ENCODE measurements at places on chromosomes 6 and 20.

GRCh38 chr20:266596-267562 lies 9.4 kb downstream of the DEFB132 start:
- peak; percentile 89 for DNase-seq
- H3K27ac ChIP-seq: no peak overlapping the region
- no peaks in the 10 kb centered on the region for H3K36me3 ChIP-seq
- peaks cover 9% of the 10 kb centered on the region for H3K4me1 ChIP-seq

DNA sequence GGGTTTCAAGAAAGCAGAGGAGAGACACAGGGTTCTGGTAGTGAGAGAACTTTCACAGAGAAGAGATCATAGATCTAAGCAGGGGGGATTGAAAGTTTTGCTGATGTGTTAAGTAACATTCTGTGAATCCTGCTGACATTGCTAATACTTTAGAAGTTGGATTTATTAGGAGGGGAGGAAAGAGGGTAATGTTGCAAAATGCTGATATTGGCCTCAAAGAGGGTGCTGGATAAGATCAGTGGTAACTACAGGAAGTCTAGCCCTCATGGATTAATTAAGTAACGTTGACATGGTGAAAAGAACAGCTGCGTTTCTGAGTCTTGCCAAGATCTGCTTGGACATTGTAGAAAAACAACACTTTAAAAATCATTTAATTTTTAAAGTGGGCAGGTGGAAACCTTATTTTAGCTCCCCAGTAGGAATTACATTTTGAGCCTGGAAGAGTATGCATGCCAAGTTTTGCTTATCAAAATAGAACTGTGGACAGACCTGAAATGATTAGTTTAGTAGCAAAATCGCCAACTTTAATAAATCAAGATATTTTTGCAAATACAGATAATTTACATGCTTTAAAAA lies 606.0 kb upstream of the HTR1E start:
- DNase-seq: no peak
- H3K27ac ChIP-seq: no peak overlapping the region
- H3K36me3 ChIP-seq: no peaks in the 10 kb centered on the region
- no peaks in the 10 kb centered on the region for H3K27me3 ChIP-seq
- no peaks in the 10 kb centered on the region for H3K4me1 ChIP-seq
- H3K4me3 ChIP-seq: no peak overlapping the region

DNA sequence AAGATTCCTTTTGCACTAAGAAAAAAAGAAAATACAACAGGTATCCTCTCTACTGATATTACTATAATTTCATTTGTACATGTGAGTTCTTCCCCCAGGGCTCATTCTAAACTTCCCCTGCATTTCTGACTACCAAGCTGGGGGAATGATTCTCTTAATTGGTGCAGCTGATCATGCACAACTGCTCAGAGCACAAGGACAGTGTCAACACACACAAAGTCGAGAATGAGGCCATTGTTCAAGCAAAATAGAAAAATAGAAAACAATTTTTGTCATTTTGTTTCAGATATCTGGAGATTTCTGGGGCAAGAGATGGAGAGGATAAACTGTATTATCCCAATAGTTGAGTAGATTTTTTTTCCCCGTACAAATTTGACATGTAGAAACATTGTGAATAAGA lies 236.3 kb downstream of the HAO1 start:
- no peak overlapping the region for H3K4me3 ChIP-seq
- no peaks in the 10 kb centered on the region for H3K4me1 ChIP-seq
- no peaks in the 10 kb centered on the region for H3K36me3 ChIP-seq
- H3K27me3 ChIP-seq: no peaks in the 10 kb centered on the region

- H3K27me3 ChIP-seq: no peaks in the 10 kb centered on the region
- DNase-seq: peak; percentile 66
- peak overlapping the region; percentile 86 for H3K4me3 ChIP-seq
- H3K4me1 ChIP-seq: peaks cover 45% of the 10 kb centered on the region
Measured at GRCh38 chr6:36131511-36132245, 1.4 kb downstream of the MAPK13 start.

- no peak for DNase-seq
- H3K4me1 ChIP-seq: peaks cover 36% of the 10 kb centered on the region
- H3K27ac ChIP-seq: no peak overlapping the region
- no peak overlapping the region for H3K4me3 ChIP-seq
- H3K27me3 ChIP-seq: peaks cover 3% of the 10 kb centered on the region
Measured at GRCh38 chr6:33912195-33912594, 108.4 kb upstream of the MLN start.

DNA sequence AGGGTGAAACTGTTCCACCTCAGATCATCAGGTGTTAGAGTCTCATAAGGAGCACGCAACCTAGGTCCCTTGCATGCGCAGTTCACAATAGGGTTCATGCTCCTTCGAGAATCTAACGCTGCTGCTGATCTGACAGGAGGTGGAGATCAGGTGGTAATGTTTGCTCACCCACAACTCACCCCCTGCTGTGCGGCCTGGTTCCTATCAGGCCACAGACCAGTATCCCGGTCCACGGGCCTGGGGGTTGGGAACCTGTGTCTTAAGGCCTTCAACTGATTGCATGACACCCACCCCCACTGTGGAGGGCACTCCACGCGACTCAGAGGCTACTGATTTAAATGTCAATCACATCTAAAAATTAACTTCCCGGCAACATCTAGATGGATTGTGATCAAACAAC lies 411.2 kb upstream of the SULF2 start:
- H3K4me3 ChIP-seq: no peak overlapping the region
- H3K27ac ChIP-seq: no peak overlapping the region
- H3K4me1 ChIP-seq: no peaks in the 10 kb centered on the region

DNA sequence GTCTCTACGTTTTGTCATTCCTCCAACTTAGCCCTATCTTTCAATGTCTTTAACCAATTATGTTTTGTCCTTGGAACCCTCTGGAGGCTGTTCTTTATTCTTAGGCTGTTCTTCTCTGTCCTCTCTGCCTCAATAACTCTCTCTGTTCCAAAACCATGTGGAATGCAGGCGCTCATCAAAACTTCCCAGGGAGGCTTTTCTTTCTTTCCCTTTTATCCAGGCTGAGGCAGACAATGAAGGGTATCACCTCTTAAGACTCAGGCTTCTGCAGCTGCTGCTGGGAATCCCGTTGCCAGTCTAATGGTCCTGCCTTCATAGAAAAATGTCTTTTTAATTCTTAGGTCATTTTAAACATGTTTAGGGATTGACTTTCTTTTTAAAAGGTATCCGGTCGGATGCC lies 544.7 kb downstream of the CDH26 start:
- H3K36me3 ChIP-seq: no peaks in the 10 kb centered on the region
- no peaks in the 10 kb centered on the region for H3K27me3 ChIP-seq
- H3K4me3 ChIP-seq: no peak overlapping the region
- H3K4me1 ChIP-seq: no peaks in the 10 kb centered on the region
- H3K27ac ChIP-seq: no peak overlapping the region

- H3K4me3 ChIP-seq: no peak overlapping the region
- no peak overlapping the region for H3K27ac ChIP-seq
- DNase-seq: no peak
- H3K4me1 ChIP-seq: peaks cover 29% of the 10 kb centered on the region
- H3K27me3 ChIP-seq: no peaks in the 10 kb centered on the region
- H3K36me3 ChIP-seq: peaks cover 6% of the 10 kb centered on the region
Measured at GRCh38 chr6:155077331-155077730, 82.2 kb downstream of the TIAM2 start.

DNA sequence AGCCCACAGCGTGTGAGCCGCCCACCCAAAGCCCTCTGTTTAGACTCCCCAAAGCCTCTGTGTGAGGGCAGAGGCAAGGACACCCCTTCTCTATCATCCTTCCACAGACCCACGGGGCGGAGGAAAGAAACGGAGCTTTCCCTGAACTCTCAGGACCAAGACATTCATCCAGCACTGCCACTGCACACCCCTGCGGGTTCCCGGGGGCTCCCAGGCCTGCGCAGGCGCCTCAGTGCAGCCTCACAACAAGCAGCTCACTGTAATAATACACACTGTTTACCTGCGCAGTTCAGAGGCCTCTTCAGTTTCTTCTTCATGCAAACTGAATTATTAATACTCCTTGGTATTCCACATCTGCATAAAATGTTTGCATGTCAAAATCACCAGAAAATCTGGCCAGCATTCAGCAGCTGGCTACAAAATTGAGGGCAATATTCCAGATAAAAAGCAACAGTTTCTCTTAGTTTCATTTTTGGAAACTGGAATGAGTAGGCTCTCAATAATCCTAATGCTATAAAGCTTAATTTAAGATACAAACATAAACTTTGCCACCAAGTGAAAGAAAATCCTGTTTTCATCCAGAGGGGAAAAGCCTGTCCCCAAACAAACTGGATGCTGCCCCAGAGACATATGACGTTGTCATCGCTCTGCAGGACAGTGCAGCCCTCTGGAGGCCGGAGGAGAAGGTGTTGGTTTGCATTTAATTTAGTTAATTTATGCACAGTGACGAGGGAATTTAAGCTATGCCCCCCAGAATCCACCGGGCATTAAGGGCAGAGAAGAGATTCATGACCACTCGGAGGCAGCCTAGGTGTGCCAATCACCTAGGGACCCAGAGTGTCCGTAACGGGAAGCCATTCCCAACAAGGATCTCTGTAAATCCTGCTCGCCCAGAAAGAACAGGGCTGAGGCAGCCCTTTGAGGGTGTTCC lies 45.3 kb downstream of the NINL start:
- H3K27ac ChIP-seq: no peak overlapping the region
- H3K27me3 ChIP-seq: no peaks in the 10 kb centered on the region
- no peaks in the 10 kb centered on the region for H3K4me1 ChIP-seq
- no peak for DNase-seq

GRCh38 chr6:135722679-135723078 lies 128.8 kb upstream of the PDE7B start:
- H3K36me3 ChIP-seq: peaks cover 2% of the 10 kb centered on the region
- no peak overlapping the region for H3K27ac ChIP-seq
- DNase-seq: no peak
- peaks cover 10% of the 10 kb centered on the region for H3K27me3 ChIP-seq
- H3K4me3 ChIP-seq: no peak overlapping the region

DNA sequence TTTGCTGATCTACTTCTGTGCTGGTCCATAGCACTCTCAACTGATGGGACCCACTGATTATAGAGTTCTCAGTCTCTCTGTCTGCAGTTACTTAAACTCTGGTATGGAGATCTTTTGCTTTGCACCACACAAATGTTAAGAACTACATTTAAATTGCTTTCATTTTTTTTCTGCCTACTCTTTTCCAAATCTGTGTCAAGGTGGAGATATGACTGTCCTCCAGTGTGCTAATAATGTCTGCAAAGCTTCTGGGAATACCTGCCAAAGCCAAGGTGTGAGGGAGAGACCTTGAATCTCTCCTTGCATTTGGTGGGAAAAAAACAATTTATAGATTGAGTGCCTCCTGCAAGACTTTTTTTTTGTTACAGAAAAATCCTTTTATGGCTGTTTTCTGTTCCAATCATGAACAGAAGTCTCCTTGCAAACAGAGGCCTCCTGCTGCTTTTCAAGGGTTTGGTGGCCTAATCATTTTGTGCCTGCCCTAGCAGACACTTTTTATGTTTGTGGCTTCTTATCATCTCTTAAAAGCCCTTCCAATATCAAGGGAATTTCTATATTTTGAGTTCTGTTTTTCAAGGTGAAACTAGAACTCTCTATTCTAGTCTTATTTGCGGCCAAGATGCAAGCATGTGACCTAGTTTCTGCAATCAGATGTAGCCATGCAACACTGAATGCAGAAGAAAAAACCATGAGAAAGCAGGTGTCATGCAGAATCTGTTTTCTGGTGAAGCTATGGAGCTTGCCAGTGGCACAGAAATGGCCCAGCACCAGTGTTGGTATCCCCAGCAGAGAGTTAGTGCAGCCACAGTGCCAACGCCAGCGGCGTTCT lies 23.2 kb upstream of the AKIRIN2 start:
- peaks cover 4% of the 10 kb centered on the region for H3K27me3 ChIP-seq
- peaks cover 34% of the 10 kb centered on the region for H3K4me1 ChIP-seq
- H3K27ac ChIP-seq: peak overlapping the region; percentile 41

- peak overlapping the region; percentile 82 for H3K4me3 ChIP-seq
- DNase-seq: peak; percentile 54
- no peaks in the 10 kb centered on the region for H3K27me3 ChIP-seq
Measured at GRCh38 chr6:42049948-42050296, 402 bp upstream of the TAF8 start.

DNA sequence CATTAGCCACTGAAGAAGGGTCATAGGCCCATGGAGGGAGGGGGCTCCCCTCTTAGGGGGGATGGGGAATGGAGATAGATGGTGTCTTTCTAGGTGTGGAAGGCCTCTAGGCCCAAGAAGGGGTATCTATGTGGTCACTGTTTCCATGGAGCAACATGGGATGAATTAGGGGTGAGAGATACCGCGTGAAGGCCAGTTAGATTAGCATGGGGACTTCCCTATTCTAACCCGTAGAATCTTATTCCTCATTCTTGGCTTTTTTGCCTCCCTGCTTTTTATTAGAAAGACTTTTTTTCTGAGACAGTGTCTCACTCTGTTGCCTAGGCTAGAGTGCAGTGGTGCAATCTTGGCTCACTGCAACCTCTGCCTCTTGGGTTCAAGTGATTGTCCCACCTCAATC lies 3.2 kb downstream of the RAB44 start:
- H3K36me3 ChIP-seq: no peaks in the 10 kb centered on the region
- no peak overlapping the region for H3K27ac ChIP-seq

DNA sequence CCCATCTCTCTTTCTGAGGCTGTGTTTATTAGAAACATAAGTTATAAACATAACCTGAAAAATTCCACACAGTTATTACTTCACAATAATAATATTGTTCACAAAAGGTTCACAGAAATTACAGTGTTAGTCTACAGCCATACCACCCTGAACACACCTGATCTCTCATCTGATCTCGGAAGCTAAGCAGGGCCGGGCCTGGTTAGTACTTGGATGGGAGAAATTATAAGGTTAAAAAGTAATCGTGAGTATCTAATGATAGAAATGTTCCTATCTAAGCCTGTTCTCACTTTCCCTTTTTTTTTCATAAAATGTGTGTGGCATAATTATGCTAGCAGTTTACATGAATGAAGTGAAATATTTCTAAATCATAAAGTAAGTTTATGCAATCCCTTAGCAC lies 647.8 kb downstream of the TBC1D32 start:
- no peaks in the 10 kb centered on the region for H3K4me1 ChIP-seq
- no peak overlapping the region for H3K27ac ChIP-seq
- no peak overlapping the region for H3K4me3 ChIP-seq
- no peaks in the 10 kb centered on the region for H3K36me3 ChIP-seq
- no peak for DNase-seq

DNA sequence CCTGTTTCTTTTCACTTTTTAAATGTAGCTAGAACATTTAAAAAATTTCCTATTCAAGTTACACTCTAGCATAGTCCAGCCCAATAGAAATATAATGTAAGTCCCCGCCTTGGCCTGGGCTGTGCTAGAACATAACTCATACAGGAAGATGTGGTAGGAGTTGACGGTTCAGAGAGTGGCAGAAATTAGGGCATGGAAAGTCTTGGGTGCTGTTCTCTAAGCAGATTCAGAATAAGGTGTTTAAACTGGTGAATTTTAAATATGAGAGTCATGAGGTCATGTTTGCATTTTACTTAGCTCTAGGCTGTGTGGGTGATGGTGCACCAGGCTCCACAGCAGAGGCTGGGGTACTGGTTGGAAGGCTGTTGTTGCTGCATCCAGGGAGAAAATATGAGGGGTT lies 256.5 kb downstream of the FARS2 start:
- peaks cover 10% of the 10 kb centered on the region for H3K36me3 ChIP-seq
- peak overlapping the region; percentile 23 for H3K4me3 ChIP-seq
- DNase-seq: peak; percentile 62
